ENCODE measurements at places on chromosomes 4 and X.
A peak's percentile ranks its signal among the peaks of the same experiment; 100 is the strongest.

- peak; percentile 41 for DNase-seq
Measured at GRCh38 chrX:55451141-55451540, 786 bp upstream of the MAGEH1 start.

DNA sequence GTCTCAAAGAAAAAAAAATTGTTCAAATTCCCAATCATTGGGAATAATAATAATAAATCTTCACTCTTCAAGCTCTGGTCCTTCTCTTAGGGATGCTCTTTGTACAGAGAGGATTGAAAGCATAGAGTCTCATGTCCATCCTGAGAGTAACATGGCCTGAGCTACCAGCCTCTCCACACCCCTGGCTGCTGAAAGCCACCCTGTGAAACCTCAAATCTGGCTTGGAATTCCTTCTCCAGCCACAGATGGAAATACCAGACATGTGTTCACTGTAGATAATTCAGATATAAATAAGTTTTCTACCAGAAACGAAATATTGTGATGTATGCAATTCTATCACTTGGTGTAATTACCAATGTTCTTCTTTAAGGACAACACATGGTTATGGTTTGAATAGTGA lies 140.6 kb downstream of the ARSF start:
- DNase-seq: no peak

- no peak for DNase-seq
Measured at GRCh38 chrX:69932323-69932722, 117.4 kb downstream of the AWAT2 start.

- DNase-seq: no peak
Measured at GRCh38 chr4:10135260-10135659, 18.7 kb upstream of the WDR1 start.

GRCh38 chr4:151674804-151675391 lies 85.9 kb downstream of the GATB start:
- DNase-seq: peak; percentile 71

GRCh38 chr4:76302826-76303438 lies 3.6 kb upstream of the STBD1 start:
- no peak for DNase-seq

DNA sequence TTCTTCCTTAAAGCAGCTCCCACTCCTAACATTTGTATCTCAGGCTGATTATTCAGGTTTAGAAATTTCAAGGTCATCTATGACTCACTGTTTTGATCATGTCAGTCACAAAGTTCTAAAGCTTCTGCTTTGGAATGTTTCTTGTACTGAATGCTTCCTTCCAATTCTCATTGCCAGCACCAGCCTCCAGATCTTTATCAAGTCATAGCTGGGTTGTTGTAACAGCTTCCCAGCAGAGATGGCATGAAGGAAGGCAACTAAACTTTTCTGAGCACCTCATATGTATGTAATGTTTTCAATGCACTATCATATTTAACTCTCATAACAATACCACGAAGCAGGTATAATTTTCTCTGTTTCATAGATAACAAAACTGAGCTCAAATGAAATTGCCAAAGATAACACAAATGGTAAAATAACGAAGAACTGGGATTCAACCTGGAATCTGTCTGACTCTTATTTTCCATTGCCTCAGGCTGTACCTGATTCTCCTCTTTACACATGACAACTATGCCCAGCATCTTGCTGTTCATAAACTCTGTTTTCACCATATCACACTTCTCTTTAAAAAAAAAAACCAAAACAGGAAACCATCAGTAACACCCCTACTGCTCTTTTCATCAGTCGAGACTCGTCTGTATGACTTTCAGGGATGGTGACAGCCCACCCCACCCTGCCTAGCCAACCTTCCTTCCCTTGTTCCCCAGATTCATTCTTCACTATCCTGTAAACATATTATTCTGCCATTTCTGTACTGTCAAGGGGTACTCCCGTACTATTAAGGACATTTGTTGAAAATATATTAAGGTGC lies 13.4 kb downstream of the TRPC3 start:
- no peak for DNase-seq

DNA sequence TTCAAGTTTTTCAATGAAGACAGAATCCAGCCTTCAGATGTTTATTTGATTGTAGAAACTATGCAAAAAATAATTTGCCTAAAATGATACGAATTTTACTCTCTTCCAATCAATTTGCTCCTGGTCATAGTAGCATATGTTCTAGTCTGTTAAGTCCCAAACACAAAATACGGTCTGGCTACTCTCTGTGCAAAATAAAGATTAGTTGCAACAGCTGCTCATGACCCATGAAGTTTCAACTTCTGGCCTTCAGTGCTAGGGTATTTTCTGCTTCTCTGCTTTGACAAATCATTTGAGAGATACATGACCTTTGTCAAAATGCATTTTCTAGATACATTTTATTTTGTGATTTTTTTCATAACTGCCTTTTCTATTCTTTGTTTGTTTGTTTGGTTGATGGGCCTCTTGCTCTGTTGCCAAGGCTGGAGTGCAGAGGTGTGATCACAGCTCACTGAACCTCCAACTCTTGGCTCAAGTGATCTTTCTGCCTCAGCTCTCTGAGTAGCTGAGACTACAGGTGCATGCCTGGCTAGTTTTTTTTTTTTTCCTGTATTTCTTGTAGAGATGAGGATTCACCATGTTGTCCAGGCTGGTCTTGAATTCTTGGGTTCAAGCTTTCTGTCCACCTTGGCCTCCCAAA lies 55.2 kb downstream of the TACR3 start:
- no peak for DNase-seq

DNA sequence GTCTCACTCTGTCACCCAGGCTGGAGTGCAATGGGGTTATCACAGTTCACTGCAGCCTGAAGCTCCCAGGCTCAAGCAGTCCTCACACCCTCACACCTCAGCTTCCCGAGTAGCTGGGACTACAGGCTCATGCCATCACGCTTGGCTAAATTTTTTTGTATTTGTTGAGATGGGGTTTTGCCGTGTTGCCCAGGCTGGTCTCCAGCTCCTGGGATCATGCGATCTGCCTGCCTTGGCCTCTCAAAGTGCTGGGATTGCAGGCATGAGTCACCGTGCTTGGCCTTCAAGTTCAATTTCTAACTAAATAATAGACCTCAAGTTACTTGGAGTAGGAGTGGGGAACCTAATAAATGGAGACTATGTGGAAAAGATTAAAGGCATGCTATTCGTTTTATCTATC lies 48.9 kb downstream of the MND1 start:
- no peak for DNase-seq

- no peak for DNase-seq
Measured at GRCh38 chr4:4668355-4669210, 126.7 kb upstream of the STX18 start.

GRCh38 chr4:37197899-37198298 lies 46.6 kb upstream of the NWD2 start:
- no peak for DNase-seq

GRCh38 chr4:1367230-1367935 lies 20.4 kb downstream of the UVSSA start:
- DNase-seq: peak; percentile 17

DNA sequence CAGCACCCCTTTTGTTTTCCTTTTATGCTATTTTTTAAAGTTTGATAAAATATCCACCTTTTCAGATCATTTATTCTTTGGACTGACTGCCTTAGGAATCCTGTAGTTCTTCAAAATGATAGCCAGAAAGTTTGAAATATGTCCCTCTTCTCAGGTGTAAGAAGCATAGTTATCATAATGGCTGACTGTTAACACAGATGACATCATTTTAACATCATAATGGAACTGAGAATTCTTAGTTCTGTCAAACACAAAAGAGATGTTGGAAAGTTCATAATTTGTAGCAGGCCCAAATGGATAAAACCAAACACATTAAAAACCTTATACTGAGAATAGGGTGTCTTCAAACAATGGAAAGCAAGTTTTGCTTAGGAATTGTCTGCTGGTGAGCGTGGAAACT lies 1254.4 kb downstream of the ADGRL3 start:
- DNase-seq: no peak

GRCh38 chr4:148097801-148098200 lies 344.4 kb downstream of the NR3C2 start:
- no peak for DNase-seq

DNA sequence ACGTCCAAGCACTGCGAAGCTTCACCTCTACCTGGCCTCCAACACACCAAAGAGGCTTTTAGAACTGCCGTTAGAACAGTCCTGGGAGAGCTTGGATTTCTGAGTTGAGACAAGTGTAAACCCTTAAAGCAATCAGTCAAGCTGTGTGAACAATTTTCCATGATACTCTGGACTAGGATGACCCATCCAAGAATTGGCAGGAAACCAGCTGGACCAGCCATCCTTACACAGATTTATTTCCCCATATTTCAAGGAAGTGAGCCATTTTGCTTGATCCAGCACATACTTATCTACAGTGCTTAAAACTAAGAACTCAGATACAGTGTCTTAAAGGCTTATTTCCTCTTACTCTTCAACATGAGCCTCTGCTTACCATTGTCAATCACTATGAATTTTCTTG lies 340.7 kb upstream of the HS3ST1 start:
- DNase-seq: no peak

GRCh38 chr4:45036677-45037076 lies 310.3 kb upstream of the GNPDA2 start:
- DNase-seq: no peak

GRCh38 chr4:1340181-1340747 lies 6.7 kb upstream of the UVSSA start:
- DNase-seq: no peak

DNA sequence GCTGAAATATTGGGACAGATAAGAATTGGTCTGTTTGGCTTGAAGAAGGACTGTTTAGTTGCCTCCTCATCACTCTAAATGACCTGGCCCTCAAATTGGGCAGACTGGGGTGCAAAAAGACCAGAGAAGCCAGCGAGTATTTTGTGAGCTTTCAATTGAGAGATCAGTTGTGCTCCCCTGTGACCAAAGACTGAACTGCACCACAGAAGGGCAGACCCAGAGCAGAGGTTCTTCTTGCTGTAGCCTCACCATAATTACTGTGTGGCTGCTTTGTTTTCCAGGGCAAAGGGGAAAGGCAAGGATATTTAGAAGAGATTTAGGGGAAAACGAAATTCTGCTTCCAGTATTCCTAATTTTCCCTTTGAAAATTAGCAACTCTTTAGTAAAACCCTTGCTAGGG lies 104.0 kb upstream of the MBNL3 start:
- no peak for DNase-seq

DNA sequence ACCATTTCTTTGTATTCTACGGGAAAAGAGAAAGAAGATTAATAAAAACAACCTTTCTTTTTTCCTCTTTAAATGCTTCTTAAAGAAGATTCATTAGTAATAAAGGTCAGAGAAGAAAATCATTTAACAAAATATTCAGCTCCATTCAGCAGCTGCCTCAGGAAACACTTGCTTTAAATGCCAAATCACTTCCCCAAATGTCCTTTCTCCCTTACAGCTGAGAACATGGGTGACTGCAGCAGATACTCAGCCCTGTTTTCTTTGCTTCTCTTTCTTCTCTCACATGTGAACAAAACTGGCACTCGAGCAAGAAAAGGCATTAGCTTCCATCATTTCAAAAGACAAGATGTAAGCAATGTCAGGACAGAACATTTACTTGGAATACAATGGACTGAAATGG lies 120.2 kb downstream of the INPP4B start:
- no peak for DNase-seq

- DNase-seq: no peak
Measured at GRCh38 chr4:145216535-145216934, 36.1 kb upstream of the OTUD4 start.

DNA sequence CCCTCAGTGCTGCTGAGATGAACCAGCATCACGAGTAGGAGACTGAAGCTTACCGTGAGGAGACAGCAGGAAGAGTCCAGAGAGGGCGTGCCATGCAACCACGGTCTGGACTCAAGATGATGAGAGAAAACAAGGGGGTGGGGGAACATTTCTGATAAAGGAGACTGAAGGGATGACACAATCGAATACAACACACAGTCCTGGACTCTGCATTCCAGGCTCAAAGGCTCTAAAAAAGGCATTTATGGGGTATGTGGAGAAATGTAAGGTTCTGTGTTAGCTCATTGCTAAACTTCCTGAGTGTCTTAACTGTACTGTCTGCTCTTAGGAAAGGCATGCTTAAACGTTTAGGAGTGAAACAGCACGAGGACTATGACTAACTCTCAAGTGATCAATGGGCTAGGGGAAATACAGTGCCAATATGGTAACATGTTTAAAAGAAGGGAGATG lies 20.6 kb upstream of the IRAK1 start:
- DNase-seq: no peak

- no peak for DNase-seq
Measured at GRCh38 chr4:22514001-22514400, 1.9 kb downstream of the ADGRA3 start.

- DNase-seq: no peak
Measured at GRCh38 chrX:2176733-2177132, 324.0 kb downstream of the DHRSX start.

DNA sequence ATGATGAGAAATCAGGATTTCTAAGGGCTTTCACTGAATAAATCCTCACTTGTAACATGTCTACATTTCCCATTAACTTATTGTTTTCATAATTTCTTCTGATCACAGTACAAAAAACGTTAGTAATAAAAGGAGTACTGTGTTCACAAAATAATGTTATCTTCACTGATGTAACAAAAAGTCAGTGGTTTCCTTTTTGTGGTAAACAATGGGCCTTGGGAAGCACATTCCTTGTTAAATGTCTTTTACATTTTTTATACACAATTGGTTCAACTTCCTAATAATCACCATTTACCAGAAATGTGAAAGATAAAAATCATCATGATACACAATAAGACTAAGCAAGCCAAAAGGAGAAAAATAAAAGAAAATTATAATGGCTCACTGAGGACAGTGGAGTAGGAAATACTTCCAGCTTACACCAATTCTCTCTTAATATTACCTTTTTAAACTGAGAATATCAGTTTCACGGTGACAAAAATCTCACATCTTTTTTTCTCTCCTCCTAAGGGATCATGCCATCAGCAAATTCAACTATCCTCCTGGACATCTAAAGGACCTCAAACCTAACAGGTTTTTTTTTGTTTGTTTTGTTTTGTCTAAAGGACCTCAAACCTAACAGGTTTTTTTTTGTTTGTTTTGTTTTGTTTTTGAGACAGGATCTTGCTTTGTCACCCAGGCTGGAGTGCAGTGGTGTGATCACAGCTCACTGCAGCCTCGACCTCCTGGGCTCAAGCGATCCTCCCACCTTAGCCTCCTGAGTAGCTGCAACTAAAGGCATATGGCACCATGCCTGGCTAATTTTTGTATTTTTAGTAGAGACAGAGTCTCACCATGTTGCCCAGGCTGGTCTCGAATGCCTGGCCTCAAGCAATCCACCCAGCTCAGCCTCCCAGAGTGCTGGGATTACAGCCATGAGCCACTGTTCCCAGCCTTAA lies 57.3 kb downstream of the FRYL start:
- DNase-seq: no peak

GRCh38 chr4:173185847-173186510 lies 17.4 kb downstream of the GALNT7 start:
- no peak for DNase-seq

DNA sequence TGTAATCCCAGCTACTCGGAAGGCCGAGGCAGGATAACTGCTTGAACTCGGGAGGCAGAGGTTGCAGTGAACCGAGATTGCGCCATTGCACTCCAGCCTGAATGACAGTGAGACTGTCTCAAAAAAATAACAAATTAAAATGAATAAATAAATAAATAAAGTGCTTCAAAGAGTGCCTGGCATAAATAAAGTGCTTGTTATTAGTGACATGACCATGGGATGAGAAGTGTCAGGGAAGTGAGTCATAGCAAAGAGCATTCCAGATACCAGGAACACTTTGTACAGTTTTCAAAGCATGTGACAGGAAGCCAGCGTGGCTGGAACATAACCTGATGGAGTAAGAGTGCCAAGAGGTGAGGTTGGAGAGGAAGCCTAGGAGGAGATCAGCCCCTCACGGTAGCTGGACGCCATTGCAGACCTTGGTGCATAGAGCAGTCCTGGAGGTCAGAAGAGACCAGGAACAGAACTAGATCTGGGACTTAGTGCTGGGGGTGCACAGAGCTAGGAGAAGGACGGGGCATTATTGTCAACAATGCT lies 6.0 kb upstream of the WDR13 start:
- no peak for DNase-seq

Measured in right forelimb (tissue), 1 donor.